ENCODE measurements at places on chromosomes 1 and 21. TPM values are rescaled to one million over a fixed set of nuclear protein-coding genes. Genes with fewer than 3 reads are reported as not detected.

LCE3E gene
- not detected for total RNA-seq

DNA sequence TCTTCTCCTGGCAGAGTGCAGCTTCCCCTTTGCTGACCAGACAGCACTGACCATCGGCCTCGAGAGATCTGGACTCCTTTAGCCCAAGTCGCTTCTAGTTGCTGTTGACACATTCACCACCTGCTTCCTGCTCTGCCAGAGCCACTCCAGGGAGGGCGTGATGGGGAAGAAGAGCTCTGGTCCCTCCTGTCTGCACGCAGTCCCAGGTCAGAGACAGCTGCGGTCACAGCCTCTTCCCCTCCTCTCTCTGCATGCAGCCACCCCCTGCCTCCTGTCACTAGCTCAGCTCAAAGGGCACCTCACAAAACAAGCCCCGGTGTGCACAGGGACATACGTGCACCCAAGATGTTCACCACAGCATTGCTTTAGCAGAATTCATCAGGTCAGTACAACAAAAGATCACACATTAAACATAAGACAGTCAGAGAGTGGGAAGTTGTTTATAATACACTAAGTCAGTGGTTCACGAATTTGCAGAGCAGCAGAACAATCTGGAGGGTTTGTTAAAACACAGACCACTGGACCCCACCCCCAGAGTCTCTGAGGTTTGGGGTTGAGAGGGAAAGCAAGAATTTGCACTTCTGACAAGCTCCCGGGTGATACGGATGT lies 132.9 kb downstream of the SYF2 start:
- DNase-seq, result peak; percentile 6
- peaks cover 66% of the 10 kb centered on the region for H3K4me1 ChIP-seq
- no peaks in the 10 kb centered on the region for H3K27me3 ChIP-seq
- H3K27ac ChIP-seq, result no peak overlapping the region

TBX19 gene
- total RNA-seq, result 1.8 TPM

PLEKHA6 gene
- 0.82 TPM for total RNA-seq

DNA sequence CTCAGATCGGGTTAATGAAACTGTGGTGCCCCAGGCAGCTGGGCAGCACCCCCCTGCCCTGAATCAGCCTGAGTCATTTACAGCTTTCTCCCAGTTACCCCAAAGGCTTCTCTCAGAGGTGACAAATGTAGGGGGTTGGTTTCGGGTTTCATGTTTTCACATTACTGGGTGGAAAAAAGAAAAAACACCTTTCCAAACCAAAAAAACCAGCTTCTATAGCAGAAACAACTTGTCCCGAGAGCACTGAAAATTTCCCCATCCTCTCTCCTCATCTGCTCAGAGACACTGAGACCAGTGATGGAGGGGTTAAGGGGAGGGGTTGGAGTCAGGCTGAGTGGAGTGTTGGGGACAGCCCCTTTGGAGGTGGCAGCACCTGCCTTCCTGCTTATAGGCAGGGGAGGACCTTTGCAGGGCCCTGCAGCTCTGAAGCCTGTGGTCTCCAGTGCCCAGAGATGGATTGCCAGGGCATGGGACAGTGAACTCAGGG lies 15.6 kb downstream of the UTP11 start:
- DNase-seq, result no peak
- H3K27me3 ChIP-seq, result no peaks in the 10 kb centered on the region
- no peak overlapping the region for H3K4me3 ChIP-seq

SLC44A5 gene
- not detected for total RNA-seq

DNA sequence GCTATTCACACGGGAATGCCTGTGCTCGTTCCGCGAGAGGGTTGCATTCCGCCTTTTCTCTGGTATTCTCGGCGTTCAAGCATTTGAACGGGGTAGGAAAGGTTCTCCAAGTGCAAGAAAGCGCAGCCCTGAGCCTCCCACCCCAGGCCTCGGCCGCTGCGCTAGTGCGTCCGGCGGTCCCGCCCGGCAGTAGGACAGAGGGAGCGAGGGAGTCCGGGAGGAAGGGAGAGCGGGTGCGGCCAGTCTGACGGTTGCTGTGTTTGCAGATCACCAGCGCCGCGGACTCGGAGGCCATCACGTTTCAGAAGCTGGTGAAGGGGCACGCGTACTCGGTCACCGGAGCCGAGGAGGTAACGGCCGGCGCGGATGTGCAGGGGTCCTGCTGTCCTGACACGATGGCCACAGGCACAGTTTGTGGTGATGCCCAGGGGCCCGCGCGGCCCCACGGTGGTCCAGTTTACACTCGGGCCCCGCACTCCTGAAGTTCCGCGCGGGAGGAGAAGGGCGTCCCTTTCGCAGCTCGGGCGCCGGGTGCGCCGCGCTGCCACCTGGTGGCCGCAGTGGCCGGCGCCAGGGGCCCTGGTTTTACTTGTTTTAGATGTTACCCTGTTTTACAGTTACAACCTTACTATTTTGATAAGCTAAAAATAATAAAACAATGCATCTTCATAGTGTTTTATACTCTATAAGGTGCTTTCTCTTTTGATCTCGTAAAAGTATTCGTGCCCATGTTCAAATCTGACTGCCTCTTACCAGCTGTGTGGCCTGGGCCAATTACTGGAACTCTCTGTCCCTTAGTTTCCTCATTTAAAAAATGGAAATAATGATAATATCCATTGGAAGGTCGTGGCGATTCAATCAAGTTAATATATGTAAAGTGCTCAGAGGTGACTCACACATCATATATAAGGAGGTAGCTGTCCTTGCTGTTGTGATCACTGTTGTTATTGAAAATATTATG lies 36.7 kb downstream of the CAPN2 start:
- peak; percentile 83 for DNase-seq
- H3K27me3 ChIP-seq, result no peaks in the 10 kb centered on the region
- H3K4me3 ChIP-seq, result peak overlapping the region; percentile 63
- peaks cover 18% of the 10 kb centered on the region for H3K4me1 ChIP-seq

- H3K4me1 ChIP-seq, result peaks cover 80% of the 10 kb centered on the region
- no peaks in the 10 kb centered on the region for H3K27me3 ChIP-seq
- DNase-seq, result peak; percentile 50
- H3K36me3 ChIP-seq, result no peaks in the 10 kb centered on the region
Measured at GRCh38 chr21:45078877-45079281, 4.5 kb downstream of the ADARB1 start.

S100A8 gene
- total RNA-seq, result 23.8 TPM

IGSF21 gene
- total RNA-seq, result not detected

- H3K4me1 ChIP-seq, result peaks cover 3% of the 10 kb centered on the region
- no peak overlapping the region for H3K4me3 ChIP-seq
- no peak overlapping the region for H3K27ac ChIP-seq
- H3K36me3 ChIP-seq, result no peaks in the 10 kb centered on the region
- DNase-seq, result no peak
- no peaks in the 10 kb centered on the region for H3K27me3 ChIP-seq
Measured at GRCh38 chr1:222096883-222097282, 355.0 kb upstream of the DUSP10 start.

DNA sequence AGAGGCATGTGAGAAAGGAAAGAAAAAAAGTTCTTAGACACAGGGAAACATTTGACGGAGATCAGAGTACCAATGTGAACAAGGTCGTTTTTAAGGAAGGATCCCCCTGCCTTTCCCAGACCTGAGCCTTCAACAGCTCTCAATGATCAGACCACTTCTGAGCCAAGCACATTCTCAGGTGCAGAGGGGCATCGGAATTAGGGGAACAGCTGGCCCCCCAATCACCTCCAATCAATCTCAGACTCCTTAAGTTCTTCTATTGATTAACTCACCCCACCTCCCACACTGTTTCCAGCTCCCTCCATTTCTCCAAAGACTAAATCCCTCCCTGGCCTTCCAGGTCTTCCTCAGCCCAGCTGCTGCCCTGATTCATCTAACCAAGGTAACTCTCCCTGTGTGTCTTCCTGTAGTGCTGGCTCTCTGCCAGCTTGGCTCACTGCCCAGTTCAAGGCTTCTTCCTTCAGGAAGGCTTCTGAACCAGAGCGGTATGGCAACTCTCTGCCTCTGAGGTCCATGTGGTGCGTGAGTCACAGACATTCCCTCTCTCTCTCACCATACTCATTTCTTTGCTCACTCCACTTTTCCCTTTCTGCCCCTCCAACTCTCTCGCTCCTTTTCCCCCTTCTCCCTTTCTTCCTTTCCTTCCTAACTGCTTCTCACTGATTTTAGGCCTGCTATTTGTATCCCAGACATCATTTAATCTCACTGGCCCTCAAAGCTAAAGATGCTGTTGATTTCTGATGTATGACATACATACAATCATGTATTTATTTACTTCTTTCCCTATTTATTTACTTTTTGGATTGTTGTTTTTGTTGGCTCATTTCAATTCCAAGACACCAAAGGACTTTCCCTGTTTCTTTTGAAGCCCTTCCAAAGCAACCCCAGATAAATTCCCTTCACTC lies 18.1 kb downstream of the CFAP45 start:
- no peaks in the 10 kb centered on the region for H3K36me3 ChIP-seq
- peaks cover 6% of the 10 kb centered on the region for H3K4me1 ChIP-seq
- H3K27ac ChIP-seq, result no peak overlapping the region
- H3K27me3 ChIP-seq, result no peaks in the 10 kb centered on the region
- no peak overlapping the region for H3K4me3 ChIP-seq
- DNase-seq, result peak; percentile 45

IQGAP3 gene
- not detected for total RNA-seq

DNA sequence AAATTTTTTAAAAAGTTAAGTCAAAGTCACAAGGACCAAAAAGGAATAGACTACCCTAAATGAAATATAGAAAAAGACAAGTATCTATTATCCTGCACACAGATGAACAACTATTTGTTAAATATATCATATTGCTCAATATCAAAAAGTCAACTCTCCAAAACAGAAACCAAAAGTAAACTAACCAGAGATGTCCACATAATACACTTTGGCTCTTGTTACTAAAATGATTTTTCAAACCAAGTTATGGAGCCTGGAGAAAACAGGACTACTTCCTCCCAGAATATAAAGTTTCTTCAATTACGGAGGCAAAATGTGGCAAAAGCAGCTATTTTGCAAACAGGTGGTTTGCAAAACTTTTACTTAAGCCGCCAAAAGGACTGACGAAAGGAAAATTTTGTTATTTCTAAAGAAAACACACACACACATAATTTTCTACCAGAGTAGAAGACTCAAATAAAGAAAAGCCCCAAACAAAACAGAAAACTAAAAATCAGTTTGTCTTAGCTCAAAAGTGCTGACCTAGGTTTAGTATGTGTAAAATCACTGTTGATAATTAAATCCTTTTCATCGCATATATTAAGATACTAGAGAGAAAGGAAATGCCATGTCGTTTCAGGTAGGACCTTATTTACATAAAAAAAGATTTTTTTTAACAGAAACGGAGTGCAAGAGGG lies 1.1 kb downstream of the DPYD start:
- H3K27me3 ChIP-seq, result no peaks in the 10 kb centered on the region
- H3K27ac ChIP-seq, result peak overlapping the region; percentile 75
- H3K4me3 ChIP-seq, result peak overlapping the region; percentile 89
- peaks cover 6% of the 10 kb centered on the region for H3K4me1 ChIP-seq

TCHHL1 gene
- not detected for total RNA-seq

UTS2 gene
- not detected for total RNA-seq

DNA sequence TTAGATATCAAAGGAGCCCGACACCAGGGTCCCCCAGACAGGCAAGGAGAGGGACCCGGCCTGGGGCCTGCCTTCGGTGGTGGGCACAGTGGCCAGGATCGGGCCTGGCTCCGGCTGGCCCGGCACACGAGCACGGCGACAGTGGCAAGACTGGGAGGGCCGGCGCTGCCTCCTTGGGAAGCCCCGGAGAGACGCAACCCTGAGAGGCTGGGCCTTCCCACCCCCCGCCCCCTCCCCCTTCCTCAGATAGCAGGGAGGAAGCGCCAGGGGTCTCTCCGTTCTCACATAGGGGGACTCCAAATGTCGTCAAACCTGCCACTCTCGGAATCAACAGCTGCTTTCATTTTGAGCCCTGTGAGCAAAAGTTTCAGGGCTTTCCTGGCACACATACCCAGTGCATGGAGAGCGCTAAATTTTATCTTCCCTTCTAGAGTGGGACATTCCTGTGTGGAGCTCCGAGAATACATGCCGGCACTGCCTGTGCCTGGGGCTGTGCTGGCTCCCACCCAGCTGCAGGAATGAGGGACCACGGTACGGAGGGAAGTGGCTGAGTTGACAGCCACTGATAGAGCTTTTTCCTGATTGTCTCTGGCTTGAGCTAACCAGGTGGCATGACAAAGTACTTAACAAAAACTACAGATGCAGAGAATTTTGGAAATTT lies 62.4 kb downstream of the CD247 start:
- no peak for DNase-seq
- H3K4me1 ChIP-seq, result peaks cover 88% of the 10 kb centered on the region
- H3K27ac ChIP-seq, result peak overlapping the region; percentile 93
- peak overlapping the region; percentile 76 for H3K4me3 ChIP-seq

- H3K27ac ChIP-seq, result no peak overlapping the region
- H3K4me1 ChIP-seq, result no peaks in the 10 kb centered on the region
- no peaks in the 10 kb centered on the region for H3K36me3 ChIP-seq
- H3K4me3 ChIP-seq, result no peak overlapping the region
- H3K27me3 ChIP-seq, result no peaks in the 10 kb centered on the region
Measured at GRCh38 chr1:58204284-58204683, 342.2 kb downstream of the OMA1 start.

GRCh38 chr21:31204801-31205200 lies 139.3 kb downstream of the TIAM1 start:
- no peaks in the 10 kb centered on the region for H3K36me3 ChIP-seq
- H3K27ac ChIP-seq, result no peak overlapping the region
- no peaks in the 10 kb centered on the region for H3K4me1 ChIP-seq
- no peaks in the 10 kb centered on the region for H3K27me3 ChIP-seq
- no peak for DNase-seq
- no peak overlapping the region for H3K4me3 ChIP-seq

DNA sequence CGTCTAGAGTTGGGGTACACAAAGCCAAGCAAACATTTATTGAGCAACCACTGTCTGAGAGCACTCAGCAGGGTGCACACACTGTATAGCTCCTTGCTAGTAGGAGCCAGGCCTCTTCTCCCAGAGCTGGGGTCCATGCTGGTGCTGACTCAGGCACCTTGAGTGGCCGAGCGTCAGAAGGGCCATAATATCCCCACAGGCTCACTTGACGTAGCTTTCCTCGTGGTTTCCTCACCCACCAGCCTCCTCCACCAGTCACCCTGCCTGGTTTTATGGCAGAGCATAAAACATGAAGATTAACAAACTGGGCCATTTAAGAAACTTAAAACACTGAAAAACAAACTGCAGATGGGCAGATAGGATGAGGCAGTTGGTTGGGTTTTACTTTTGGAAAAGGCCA lies 361.5 kb downstream of the HHAT start:
- H3K4me1 ChIP-seq, result peaks cover 2% of the 10 kb centered on the region
- H3K36me3 ChIP-seq, result no peaks in the 10 kb centered on the region
- no peaks in the 10 kb centered on the region for H3K27me3 ChIP-seq

- H3K36me3 ChIP-seq, result no peaks in the 10 kb centered on the region
- no peaks in the 10 kb centered on the region for H3K27me3 ChIP-seq
- peak; percentile 9 for DNase-seq
- H3K27ac ChIP-seq, result no peak overlapping the region
Measured at GRCh38 chr1:186511761-186512637, 51.1 kb upstream of the PDC start.

DNA sequence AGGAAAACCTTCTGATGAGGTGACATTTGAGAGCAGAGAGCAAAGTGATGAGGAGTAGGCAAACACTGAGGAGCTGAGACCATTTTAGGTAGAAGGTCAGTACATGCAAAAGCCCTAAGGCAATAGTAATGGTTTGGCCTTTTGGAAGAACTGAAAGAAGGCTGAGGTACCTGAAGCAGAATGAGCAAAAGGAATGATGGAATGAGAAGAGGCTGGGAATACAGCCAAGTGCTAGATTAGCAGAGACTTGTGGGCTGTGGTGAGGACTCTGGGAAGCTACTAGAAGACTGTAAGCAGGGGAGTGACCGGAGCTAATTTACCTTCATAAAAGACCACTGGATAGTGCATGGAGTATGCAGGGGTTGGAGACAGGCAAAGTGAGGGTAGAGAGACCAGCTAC lies 77.9 kb downstream of the GFI1 start:
- no peak overlapping the region for H3K27ac ChIP-seq
- no peak for DNase-seq
- H3K4me3 ChIP-seq, result no peak overlapping the region
- H3K4me1 ChIP-seq, result peaks cover 32% of the 10 kb centered on the region
- H3K36me3 ChIP-seq, result no peaks in the 10 kb centered on the region
